ENCODE measurements at places on chromosomes 11 and 22.
A peak's percentile ranks its signal among the peaks of the same experiment; 100 is the strongest.

- DNase-seq, result no peak
These were observed 4.8 kb upstream of the NNMT start for GRCh38 chr11:114291381-114291780.

GRCh38 chr11:783581-784015 lies 6.3 kb downstream of the CEND1 start:
- DNase-seq, result peak; percentile 97

- no peak for DNase-seq
These were observed 331.8 kb upstream of the SYN3 start for GRCh38 chr22:33389936-33390335.

GRCh38 chr22:49924113-49924833 lies 5.8 kb downstream of the CRELD2 start:
- no peak for DNase-seq

DNA sequence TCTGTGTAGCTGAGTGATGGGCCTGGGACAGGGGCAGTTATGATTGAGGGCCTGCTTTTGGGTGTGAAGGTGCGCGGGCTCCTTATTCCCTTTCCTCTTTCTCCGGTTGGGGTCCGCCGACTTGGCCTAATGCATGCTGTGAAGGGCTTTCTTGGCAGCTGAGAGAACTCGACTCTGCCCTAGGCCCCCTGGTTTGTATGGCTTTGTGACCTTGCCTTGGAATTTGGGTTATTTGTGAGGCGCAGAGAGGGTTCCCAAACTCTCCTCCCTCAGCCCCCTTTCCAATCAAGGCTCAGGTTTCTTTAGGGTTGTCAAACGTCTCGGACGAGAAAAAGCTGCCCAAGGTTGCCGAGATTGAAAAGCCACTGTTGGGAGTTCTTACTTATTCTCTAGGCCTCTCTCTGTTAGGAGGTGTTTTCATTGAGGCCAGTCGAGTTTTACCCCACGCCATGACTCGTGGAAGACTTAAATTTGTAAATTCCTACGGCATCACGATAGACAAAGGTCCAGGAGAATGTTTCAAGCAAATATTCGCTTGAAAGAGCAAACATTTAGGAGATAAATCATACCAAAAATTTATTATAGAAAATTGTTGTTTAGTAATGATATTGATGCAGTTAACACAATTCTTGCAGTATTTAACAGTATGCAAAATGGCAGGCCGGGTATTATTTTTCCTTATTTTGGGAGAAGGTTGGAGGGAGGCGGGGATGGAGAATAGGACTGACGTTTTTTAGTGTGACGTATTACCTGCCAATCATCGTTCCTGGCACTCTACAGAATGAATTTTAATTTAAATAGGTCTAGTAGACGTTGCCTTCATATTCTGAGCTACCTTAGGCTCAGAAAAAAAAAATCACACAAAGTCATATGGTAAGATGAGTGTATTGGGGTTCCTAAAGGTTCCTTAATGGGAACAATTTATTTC lies 689 bp downstream of the PDHX start:
- DNase-seq, result peak; percentile 19
